Germinal center (tissue), 1 donor: ENCODE measurements at places on chromosomes 12 and 14.

GRCh38 chr12:38053655-38054464 is 262.7 kb upstream of the ALG10B start:
- no peak for DNase-seq

GRCh38 chr14:93984987-93985410 is 8.6 kb upstream of the ASB2 start:
- no peak for DNase-seq

DNA sequence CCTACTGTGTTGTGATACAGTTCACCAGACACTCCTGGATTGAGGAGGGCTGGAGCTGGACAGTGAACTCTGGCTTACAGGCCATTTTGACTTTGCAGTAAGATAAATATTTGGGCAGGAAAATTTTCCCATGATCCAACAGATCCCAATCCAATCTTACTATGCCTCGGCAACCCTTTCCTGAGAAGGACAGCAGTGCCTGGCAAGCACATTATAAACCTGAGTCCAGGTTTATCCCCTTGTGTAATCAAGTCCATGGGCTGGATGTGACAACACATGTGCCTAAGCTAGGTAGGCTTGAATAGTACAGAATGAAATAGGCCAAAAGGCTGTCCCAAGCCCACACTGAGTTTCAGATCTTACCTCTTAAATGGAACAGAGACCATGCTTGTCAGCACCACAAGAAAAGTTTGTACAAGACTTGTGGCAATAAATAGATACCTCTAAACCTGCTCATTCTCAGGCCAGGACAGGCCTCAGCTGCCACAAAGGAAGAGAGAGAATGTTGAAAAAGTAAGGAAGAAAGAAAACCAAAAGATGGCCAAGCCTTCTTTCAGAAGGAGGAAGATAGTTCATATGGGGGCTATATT is 34.9 kb downstream of the CREBL2 start:
- no peak for DNase-seq

- no peak for DNase-seq
Measured at GRCh38 chr14:58491593-58491992, 64.1 kb downstream of the KIAA0586 start.

DNA sequence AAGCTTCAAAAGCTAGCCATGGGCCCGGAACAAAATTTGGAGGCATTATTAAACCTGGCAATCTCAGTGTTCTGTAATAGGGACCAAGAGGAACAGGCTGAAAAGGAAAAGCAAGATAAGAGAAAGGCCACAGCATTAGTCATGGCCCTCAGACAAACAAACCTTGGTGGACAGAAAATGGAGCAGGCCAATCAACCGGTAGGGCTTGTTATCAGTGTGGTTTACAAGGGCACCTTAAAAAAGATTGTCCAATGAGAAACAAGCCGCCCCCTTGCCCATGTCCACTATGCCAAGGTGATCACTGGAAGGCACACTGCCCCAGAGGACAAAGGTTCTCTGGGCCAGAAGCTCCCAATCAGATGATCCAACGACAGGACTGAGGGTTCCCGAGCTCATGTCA is 653.9 kb upstream of the TMEM132C start:
- DNase-seq: no peak

- DNase-seq: no peak
Measured at GRCh38 chr14:100104523-100105300, 39.5 kb downstream of the EVL start.

DNA sequence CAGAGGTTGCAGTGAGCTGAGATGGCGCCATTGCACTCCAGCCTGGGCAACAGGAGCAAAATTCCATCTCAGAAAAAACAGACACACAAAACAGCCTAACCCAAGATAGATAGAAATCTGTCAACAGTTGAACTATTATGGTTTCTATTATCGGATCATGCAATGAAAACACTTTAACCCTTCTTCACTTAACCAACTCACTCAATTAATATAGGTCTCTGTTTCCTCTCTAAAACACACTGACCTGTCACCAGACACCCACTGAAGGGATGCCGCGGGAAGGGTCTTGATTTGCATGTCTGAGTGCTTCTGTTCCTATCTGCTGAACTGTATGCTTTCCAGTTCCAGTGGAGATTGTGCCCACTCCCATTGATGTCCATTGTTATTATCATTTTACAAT is 38.0 kb upstream of the NUDT4 start:
- DNase-seq: no peak

DNA sequence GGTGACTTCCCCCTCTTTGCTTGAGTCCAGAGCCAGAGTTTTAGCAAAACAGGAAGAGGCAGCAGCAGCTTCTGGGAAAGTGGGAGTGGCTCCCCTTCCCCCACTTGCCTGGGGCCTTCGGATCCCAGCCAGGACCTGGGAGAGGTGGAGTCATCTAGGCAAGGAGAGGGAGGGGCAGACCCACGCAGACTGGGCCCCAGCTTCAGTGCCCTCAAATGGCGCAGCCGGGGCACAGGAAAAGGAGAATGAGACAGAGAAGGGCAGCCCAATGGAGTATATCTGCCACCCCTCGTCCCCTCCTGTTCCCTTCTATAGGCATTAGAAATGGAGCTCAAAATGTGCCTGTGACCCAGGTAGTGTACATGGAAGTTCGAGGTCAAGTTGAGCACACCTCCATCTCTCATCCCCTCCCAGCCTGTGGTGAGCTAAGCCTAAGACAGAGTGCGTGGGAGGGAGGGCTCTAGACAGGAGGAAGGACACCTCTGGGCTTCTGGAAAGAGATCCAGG is 9.3 kb upstream of the HDAC7 start:
- DNase-seq: no peak

- DNase-seq: no peak
Measured at GRCh38 chr12:107388263-107388662, 294.9 kb upstream of the CRY1 start.

- no peak for DNase-seq
Measured at GRCh38 chr12:3145033-3145432, 67.9 kb downstream of the TSPAN9 start.

DNA sequence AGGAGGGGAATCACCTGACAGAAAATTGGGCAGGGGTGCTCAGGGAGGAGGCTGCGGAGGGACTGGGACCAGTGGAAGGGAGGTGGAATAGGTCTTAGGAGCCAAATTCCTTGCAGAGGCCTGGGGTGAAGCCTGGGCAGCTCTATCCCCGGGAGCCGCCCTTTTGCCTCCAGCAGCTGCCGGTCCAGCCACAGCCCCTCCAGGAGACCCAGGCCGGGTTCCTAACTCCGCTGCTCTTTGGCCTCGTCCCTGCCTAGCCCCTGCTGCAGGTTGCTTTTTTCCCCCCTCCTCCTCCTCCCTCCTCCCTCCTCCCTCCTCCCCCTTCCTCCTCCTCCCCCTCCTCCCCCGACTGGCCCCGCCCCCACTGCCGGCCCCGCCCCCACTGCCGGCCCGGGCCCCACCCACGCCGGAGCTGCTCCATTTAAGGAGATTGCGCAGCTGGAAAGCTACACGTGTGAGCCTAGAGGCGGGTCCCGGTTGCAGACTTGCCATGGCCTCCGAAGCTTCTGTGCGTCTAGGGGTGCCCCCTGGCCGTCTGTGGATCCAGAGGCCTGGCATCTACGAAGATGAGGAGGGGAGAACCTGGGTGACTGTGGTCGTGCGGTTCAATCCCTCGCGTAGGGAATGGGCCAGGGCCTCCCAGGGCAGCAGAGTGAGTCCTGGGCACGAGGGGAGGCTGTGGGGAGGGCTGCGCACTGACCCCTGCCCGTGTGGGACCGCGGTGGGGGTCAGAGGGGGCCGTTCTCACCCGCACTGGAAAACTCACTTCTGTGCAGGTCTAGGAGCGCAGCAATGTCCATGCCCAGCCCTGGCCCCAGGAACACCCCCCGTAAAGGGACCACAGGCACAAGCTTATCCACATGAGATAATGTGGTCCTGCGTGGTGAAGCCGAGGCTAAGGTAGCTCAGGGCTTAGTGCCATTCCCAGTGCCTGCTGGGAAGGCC is at the start of gene TCL1B:
TCL1B (plus strand) TSS at position 449 of the 945 bp plus-strand sequence; CDS start at position 491, 42 bp downstream.
- DNase-seq: no peak

DNA sequence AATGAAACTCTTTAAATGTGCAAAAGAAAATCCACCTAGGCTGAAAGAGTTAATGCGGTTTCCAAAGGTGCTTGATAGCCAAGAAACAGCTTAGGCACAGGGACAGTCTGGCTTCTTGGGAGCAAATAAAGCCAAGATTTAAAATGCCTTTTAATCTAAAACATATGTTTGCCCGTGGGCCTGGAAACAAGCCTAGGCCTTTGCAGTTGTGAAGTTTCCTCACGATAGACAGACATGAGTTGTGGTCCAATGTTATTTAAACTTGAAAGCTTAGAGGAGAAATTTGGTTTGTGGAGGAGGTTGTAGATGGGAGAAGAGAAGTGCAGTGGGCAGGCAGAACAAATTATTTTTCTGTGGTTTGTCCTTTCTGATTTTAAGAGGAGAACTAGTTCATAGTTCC is 29.8 kb downstream of the PROX2 start:
- no peak for DNase-seq

DNA sequence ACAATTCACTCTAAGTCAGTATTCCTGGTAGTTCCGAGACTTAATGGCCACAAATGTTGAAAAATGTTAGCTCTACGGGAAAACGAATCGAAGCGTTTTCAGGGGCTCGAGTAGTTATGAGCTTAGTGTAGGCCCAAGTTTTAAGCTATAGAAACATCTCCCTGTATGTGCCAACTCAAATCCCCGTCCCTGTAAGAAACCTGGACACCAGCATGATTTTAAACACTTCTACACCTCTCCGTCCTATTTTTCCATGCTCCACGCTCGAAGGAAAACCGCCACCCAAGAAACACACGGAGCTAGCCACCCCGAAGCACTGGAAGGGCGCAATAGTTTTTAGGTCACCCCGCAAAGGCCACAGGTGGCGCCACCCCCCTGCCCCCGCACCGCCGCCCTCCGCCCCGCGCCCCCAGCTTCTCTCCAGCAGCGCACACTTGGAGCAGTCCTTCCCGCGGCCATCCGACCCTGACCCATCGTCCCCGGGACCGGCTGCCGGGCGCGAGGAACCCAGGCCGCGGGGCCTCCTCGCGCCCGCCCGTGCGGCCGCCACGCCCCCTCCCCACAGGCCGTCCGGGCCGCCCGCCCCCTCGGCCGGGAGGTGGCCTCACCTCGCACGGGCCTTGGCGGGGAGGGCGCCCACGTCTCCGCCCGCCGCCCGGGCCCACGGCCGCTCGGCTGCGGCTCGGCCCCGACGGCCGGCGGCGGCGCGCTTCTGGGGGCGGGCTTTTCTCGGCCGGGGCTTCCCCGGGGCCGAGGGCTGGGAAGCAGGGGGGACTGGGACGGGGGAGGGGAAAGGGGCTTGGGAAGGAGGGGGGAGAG is 522 bp downstream of the R3HDM2 start:
- DNase-seq: no peak

GRCh38 chr12:93022603-93023340 is 93.7 kb upstream of the EEA1 start:
- no peak for DNase-seq

DNA sequence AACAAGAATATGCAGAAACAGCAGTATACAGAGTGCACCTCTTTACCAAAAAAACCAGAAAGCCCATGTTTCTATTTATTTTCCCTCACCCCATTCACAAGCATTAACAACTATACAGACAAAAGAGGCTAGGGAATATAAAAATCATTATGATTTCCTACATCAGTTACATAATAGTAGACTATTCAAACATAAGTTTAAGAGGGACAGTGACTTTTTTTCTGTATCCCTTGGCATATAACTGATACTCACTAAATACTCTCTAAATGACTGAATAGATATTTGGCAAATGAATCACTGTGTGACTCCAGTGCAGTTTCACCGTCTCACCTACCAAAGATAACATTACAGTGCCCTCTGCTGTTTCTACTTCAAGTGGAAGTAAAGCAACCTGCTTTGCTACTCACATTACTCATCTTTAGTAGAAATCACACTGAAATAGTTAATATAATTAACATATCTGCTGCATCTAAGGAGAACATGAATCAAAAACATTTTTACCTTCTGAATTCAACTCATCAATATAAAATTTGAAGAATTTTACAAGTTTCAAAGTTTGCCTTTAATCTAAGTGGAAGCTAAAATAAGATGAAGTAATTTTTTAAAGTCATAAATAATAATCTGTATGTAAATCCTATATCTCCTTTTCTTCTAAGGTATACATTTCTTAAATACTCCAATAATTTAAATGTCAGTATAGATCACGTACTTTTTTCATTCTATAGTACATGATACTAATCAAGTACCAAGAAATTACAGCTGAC is 103.8 kb downstream of the OSBPL8 start:
- peak; percentile 24 for DNase-seq

GRCh38 chr12:113165521-113166450 is 16.3 kb downstream of the CFAP73 start:
- no peak for DNase-seq

DNA sequence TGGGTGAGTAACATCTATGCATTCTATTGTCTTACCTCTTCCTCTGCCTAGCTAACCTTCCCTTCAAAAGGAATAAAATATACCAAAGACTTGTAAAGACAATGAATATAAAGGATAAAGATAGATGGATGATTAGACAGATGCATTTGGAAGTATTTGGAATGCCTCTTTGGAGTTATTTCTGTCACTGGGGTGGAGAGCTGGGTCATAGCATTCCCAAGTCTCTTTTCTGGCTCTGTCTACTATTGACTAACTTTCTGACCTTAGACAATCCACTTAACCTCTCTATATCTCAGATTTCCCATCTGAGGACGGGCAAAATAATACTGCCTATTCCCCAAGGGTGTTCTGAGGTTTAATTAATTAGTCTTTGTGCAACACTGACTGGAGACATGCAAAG is 517.4 kb downstream of the DIO2 start:
- DNase-seq: no peak

DNA sequence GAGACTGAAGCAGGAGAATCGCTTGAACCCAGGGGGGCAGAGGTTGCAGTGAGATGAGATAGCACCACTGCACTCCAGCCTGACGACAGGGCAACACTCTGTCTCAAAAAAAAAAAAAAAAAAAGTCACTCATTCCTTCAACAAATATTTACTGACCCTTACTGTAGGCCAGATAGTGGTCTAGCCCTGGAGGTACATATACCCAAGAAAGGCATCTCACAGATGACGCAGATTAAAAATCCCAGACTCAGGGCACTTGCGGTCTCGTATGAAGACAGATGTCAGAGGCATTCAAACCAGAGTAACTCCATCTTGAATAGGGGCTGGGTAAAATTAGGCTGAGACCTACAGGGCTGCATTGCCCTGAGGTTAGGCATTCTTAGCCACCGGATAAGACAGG is 44.8 kb downstream of the CLMN start:
- no peak for DNase-seq

DNA sequence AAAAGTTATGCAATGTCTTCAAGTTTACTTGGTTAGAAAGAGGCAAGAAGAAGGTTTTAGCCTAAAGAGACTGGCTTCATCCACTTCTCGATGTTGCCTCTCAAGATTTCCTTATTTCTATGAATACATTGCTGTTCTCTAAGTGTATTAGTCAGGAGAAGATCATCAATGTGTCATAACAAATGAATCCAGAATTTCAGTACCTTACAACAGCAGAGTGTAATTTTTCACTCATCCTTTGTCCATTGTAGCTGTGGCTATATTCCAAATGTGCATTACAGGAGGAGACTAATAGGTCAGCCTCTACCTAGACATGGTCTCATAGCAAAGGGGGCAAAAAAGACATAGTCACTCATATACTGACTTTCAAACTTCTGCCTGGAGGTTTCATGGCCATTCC is 579.1 kb downstream of the PRKD1 start:
- DNase-seq: no peak
